ENCODE measurements at places on chromosomes 16 and 17.

DNA sequence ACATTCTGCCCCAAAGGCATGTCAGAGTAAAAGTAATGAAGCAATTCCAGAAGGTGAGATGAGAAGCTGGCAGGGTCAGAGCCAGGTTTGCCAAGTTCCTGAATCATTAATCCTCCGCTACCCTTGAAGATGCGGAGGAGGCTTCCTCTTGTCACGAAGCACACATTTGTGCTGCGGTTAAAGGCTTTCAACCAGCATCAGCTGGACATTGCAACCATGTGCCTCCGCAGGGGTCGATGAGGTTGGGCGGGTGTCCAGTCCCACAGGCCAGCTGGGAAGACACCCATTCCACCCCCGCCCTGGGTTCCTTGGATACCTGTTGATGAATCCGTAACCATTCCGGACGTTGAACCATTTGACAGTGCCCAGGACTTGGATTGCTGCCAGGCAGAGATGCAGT, 1.3 kb downstream of the YBX2 start:
- DNase-seq = no peak

DNA sequence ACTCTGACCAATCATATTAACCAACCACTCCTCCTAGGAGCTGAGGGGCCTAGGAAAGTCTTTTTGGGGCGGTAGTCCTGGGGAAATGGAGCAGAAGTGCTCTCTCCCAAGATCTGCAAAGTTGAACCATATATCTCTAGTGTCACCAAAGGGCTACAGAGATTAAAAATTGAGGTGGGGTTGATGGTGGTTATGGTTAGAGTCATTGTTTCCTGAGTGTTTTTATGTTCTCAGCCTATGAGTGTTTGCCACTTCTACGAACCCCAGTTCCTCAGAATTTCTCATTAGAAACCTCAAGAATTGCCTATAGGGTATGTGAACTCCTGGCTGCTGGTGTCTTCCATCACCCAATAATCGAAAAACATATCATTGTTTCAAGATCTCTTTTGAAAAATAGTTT, 217.8 kb downstream of the CDRT15L2 start:
- no peak for DNase-seq

DNA sequence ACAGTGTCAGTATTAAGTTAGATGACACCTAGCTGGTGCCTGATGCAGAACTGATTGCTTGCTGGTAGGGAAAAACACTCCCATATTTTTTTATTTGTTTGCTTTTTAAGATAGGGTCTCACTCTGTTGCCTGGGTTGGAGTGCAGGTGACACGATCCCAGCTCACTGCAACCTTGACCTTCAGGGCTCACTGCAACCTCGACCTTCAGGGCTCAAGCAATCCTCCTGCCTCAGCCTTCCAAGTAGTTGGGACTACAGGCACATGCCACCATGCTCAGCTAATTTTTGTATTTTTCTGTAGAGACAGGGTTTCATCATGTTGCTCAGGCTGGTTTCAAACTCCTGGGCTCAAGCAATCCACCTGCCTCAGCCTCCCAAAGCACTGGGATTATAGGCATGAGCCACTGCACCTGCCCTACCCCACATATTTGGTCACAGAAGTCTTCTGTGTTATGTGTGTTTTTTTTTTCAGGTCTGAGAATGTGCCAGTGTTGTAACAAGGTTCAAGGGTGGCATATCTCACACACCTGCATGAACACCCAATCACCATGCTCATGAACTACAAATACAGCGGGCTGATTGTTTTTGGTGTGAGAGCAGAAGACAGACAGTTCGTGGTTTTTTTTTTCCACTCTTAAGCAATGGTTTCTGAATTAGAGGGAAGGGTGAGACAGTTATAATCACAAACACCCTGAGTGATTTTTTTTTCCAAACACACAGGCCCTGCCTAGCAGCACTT, 22.8 kb downstream of the SPAG9 start:
- DNase-seq = no peak

DNA sequence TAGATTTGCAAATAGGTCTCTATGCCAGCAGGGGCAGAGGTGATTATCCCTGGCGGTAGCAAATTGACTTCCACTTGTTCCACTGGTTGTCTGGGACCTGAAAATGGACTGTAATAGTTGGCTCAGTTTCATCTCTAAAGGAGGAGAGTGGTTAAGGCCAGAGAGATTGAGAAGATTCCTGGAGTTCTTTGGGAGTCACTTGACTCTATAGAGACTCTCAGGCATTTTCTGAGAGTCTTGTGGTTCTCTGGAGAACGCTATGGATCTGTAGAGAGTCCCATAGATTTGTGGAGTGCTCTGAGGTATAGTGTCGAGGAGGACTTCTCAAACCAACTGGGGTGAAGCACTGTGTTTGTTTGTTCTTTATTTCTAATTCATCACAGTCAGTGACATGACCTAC, 8.9 kb upstream of the PMP22 start:
- no peak for DNase-seq

All from activated CD8-positive, alpha-beta memory T cell treated with anti-CD3 and anti-CD28 coated beads for 48 hours (primary cell).